Activated naive CD8-positive, alpha-beta T cell treated with anti-CD3 and anti-CD28 coated beads, Interleukin-2, amount 10 ng/mL, durations not matched to agents 7 days and 5 days (primary cell): ENCODE measurements at places on chromosomes 5 and 9. TPM values are rescaled to one million over a fixed set of nuclear protein-coding genes. Genes with fewer than 3 reads are reported as not detected.

The NR5A1 gene
- not detected for total RNA-seq

The PPP1R26 gene
- total RNA-seq = 0.28 TPM

The C5orf52 gene
- total RNA-seq = not detected

- no peak overlapping the region for H3K4me3 ChIP-seq
- peaks cover 3% of the 10 kb centered on the region for H3K4me1 ChIP-seq
- no peak for DNase-seq
- H3K27me3 ChIP-seq = peaks cover 2% of the 10 kb centered on the region
- peaks cover 19% of the 10 kb centered on the region for H3K36me3 ChIP-seq
Observed at GRCh38 chr9:100167915-100168654, 69.0 kb downstream of the INVS start.
